ENCODE measurements at places on chromosomes 11 and 22. TPM values are rescaled to one million over a fixed set of nuclear protein-coding genes. Genes with fewer than 3 reads are reported as not detected.

- DNase-seq = no peak
Observed at GRCh38 chr11:27020751-27021150, 19.9 kb upstream of the BBOX1 start.

- no peak for DNase-seq
Observed at GRCh38 chr22:36946421-36947158, 33.2 kb downstream of the CSF2RB start.

- DNase-seq = no peak
Observed at GRCh38 chr11:45305874-45306623, 19.9 kb upstream of the SYT13 start.

APLNR gene
- total RNA-seq = not detected

DNA sequence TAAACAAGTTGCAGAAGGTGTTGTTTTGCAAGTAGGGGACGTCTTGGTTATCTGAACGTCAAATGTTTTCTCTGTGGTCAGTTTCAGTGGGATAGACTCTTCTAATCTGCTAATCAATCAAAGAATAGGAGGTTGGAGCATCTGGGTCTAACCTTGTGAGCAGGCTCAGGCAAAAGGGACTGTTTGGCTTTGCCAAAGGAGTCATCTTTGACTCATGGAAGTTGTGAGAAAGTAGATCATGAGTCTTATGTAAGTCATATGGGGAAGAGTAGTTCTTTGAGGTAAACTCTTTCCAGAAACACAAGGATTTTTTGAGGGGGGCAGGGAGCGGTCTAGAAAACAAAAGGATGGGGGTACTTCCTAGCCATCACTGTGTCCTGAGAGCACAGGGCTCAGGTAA is 27.1 kb upstream of the TOP3B start:
- no peak for DNase-seq

DNA sequence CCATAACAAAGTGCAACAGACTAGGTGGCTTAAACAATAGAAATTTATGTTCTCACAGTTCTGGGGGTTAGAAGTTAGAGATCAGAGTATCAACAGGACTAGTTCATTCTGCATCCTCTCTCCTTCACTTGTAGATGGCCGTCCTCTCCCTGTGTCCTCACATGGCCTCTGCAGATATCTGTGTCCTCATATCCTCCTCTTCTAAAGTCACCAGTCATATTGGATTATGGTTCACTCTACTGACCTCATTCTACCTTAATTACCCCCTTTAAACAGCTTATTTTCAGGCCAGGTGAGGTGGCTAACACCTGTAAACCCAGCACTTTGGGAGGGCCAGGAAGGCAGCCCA is 135.1 kb downstream of the RAB38 start:
- no peak for DNase-seq

DNA sequence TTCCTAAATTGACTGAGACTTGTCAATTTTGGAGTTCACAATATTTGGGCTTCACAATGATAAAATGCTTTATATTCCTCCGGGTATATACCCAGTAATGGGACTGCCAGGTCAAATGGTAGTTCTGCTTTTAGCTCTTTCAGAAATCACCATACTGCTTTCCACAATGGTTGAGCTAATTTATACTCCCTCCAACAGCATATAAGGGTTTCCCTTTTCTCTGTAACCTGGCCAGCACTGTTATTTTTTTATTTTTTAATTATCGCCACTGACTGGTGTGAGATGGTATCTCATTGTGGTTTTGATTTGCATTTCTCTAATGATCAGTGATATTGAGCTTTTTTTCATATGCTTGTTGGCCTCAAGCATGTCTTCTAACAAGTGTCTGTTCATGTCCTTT is 21.8 kb downstream of the NARS2 start:
- no peak for DNase-seq

YPEL4 gene
- total RNA-seq = 0.39 TPM

- peak; percentile 84 for DNase-seq
Observed at GRCh38 chr22:50250555-50251476, at the start of gene HDAC10. Gene HDAC10 (minus strand): TSS chr22:50251265. CDS start chr22:50251032, 233 bp downstream.

DNA sequence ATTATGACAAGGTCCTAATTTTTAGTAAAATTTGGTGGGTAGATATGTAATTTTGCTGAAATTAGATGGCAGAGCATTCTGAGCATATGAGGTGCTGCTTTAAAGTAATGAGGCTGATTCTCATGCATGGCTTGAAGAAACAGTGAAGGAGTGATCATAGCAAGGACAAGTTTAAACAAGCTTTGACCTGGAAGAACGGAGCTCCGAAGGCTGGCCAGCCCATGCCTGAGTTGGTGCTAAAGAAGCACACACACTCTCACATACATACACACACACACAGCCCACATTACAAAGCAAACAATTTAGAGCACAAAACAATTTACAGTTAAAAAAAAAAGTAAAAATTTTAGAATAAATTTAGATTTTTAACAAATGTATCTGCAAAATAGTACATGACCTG is 150.7 kb downstream of the DCDC1 start:
- DNase-seq = no peak

GRCh38 chr11:103650330-103650729 is 386.1 kb upstream of the DDI1 start:
- no peak for DNase-seq

NFAM1 gene
- total RNA-seq = 0.12 TPM

GRCh38 chr11:62708793-62709192 is 1.3 kb downstream of the GNG3 start:
- DNase-seq = peak; percentile 35

DNA sequence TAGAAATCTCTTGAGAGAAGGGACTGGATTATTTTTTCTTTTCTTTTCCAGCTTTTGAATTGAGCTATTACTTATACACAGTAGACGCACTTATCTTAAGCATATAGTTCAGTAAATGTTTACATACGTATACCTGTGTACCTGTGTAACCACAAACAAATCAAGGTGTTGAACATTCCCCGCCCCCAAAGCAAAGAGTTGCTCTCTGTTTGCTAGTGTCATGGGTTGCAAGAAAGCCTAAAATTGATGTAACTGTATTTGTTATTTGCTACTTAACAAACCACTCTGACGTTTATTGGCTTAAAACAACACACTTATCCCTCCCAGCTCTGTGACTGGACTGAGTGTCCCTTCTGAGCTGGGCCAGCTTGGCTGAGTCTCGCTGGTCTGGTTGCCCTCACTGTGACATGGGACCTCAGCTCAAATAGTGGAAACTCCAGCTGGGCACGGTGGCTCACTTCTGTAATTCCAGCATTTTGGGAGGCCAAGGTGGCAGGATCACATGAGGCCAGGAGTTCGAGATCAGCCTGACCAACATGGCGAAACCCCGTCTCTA is 25.4 kb upstream of the CABP2 start:
- no peak for DNase-seq

CCDC73 gene
- not detected for total RNA-seq

VPREB1 gene
- total RNA-seq = not detected

Measured in activated T-helper 1 cell treated with anti-CD3 and anti-CD28 coated beads, Interleukin-12 subunit alpha, Interleukin-12 subunit beta, Interleukin-2, Interleukin-4 antibody, amounts not matched to agents 30 ng/mL and 10 ng/mL and 1 ng/mL, durations not matched to agents 14 hours and 24 hours and 36 hours (primary cell).